ENCODE measurements at places on chromosomes 12 and 14.

DNA sequence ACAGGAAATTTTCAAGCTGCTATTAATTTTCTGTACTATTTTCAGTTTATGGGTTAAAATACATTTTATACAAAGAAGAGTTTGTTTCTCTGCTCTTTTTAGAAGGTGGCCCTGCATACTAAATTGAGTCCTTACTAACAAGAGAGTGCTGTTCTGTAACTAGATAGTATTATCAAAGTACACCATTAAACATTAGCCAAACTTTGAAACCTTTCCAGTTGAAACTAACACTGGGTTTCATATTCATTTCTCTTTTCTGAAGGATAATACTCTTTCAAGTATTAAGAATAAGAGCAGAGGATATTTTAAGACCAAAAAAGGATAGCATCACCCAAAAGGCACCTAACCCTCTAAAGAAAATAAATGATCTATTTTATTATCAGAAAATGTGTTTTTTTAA is 47.2 kb downstream of the PEBP1 start:
- H3K36me3 ChIP-seq = peaks cover 23% of the 10 kb centered on the region
- no peak overlapping the region for H3K27ac ChIP-seq
- no peak overlapping the region for H3K4me3 ChIP-seq
- no peak for DNase-seq
- H3K27me3 ChIP-seq = no peaks in the 10 kb centered on the region

DNA sequence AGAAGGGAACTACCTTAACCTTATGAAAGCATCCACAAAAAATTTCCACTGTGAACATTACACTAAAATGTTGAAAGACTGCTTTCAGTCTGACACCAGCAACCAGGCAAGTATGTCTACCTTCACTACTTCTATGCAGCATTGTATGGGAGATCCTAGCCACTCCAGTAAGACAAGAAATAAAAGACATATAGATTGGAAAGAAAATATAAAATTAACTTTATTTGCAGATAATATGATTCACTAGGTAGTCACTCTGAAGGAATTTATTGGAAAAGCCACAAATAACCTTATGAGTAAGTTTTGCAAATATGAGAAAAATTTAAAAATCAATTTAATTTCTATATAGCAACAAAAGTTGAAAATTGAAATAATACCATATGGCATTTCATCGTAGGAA is 172.0 kb downstream of the RERGL start:
- H3K4me3 ChIP-seq = no peak overlapping the region
- no peak for DNase-seq
- no peak overlapping the region for H3K27ac ChIP-seq
- no peaks in the 10 kb centered on the region for H3K27me3 ChIP-seq
- no peaks in the 10 kb centered on the region for H3K36me3 ChIP-seq
- H3K4me1 ChIP-seq = no peaks in the 10 kb centered on the region

- H3K36me3 ChIP-seq = no peaks in the 10 kb centered on the region
- H3K4me1 ChIP-seq = peaks cover 31% of the 10 kb centered on the region
- H3K27me3 ChIP-seq = peaks cover 70% of the 10 kb centered on the region
- no peak overlapping the region for H3K4me3 ChIP-seq
- H3K27ac ChIP-seq = no peak overlapping the region
These were observed 3.0 kb downstream of the SIX1 start for GRCh38 chr14:60646226-60646818.

GRCh38 chr12:9118158-9118557 is 2.4 kb upstream of the A2M start:
- DNase-seq = no peak
- no peak overlapping the region for H3K4me3 ChIP-seq
- no peak overlapping the region for H3K27ac ChIP-seq
- no peaks in the 10 kb centered on the region for H3K36me3 ChIP-seq

DNA sequence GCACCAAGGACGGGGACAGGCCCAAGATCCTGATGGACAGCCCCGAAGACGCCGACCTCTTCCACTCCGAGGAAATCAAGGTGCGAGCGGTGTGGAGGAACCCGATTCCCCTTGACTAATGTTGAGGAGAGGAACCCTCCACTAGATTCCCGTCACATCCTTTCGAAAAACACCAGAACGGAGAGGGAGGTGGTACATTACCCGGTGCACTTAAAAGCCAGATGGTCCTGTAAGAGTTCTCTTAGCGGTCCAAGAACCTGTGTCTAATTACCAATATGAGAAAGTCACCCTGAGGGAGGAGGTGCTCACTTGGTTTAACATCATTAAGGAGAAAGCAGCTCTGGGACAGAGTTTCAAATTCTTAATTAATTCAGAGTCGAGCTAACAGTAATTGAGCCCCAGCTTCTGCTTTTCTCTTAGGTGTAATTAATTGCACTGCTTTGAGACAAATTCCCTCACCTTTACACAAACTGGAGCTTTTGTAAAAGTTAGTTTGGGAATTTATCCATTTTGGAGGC is 450 bp downstream of the PRKAB1 start:
- peaks cover 8% of the 10 kb centered on the region for H3K4me1 ChIP-seq
- H3K27ac ChIP-seq = peak overlapping the region; percentile 83

- no peaks in the 10 kb centered on the region for H3K36me3 ChIP-seq
- H3K4me3 ChIP-seq = no peak overlapping the region
- H3K27me3 ChIP-seq = no peaks in the 10 kb centered on the region
These were observed 159.2 kb upstream of the ALG10B start for GRCh38 chr12:38157274-38157932.

- H3K27me3 ChIP-seq = no peaks in the 10 kb centered on the region
- no peaks in the 10 kb centered on the region for H3K4me1 ChIP-seq
These were observed 52.6 kb downstream of the RASSF8 start for GRCh38 chr12:26011099-26011498.

DNA sequence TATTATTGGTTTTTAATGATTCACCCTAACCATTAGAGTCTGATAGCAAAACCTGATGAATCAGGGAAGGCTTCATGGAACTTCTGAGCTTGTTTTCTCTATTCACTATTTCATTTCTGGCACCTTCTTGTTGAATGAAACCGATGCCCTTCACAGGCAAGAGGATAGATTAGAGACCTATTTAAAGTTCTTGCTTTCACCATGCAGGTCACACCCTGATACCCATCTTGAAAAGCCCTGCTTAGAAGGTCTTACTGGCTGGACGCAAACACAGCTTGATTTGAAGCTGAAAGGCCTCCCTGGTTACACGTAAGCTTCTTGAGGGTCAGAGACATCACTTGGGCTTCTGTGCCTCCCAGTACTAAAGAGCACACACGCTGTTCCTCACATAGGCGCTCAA is 29.2 kb downstream of the TMEM229B start:
- no peaks in the 10 kb centered on the region for H3K4me1 ChIP-seq
- H3K36me3 ChIP-seq = no peaks in the 10 kb centered on the region
- no peaks in the 10 kb centered on the region for H3K27me3 ChIP-seq
- H3K4me3 ChIP-seq = no peak overlapping the region
- DNase-seq = no peak

GRCh38 chr12:31117203-31118011 is 43.7 kb downstream of the DDX11 start:
- H3K27ac ChIP-seq = no peak overlapping the region
- DNase-seq = peak; percentile 44
- H3K4me1 ChIP-seq = peaks cover 24% of the 10 kb centered on the region
- H3K27me3 ChIP-seq = peaks cover 25% of the 10 kb centered on the region

GRCh38 chr14:96265383-96266095 is 9.5 kb downstream of the BDKRB1 start:
- no peaks in the 10 kb centered on the region for H3K36me3 ChIP-seq
- no peak for DNase-seq
- no peak overlapping the region for H3K4me3 ChIP-seq

- peaks cover 8% of the 10 kb centered on the region for H3K36me3 ChIP-seq
- no peak overlapping the region for H3K4me3 ChIP-seq
- no peak overlapping the region for H3K27ac ChIP-seq
- DNase-seq = no peak
These were observed 4.2 kb downstream of the NPC2 start for GRCh38 chr14:74488786-74489397.

- no peaks in the 10 kb centered on the region for H3K27me3 ChIP-seq
- H3K4me3 ChIP-seq = no peak overlapping the region
- H3K4me1 ChIP-seq = no peaks in the 10 kb centered on the region
- no peak overlapping the region for H3K27ac ChIP-seq
- H3K36me3 ChIP-seq = no peaks in the 10 kb centered on the region
- no peak for DNase-seq
These were observed 198.5 kb downstream of the KCNC2 start for GRCh38 chr12:75011120-75011519.

- H3K4me3 ChIP-seq = no peak overlapping the region
- no peaks in the 10 kb centered on the region for H3K4me1 ChIP-seq
- no peak for DNase-seq
- H3K27ac ChIP-seq = no peak overlapping the region
These were observed 65.5 kb downstream of the WSCD2 start for GRCh38 chr12:108194585-108194984.

DNA sequence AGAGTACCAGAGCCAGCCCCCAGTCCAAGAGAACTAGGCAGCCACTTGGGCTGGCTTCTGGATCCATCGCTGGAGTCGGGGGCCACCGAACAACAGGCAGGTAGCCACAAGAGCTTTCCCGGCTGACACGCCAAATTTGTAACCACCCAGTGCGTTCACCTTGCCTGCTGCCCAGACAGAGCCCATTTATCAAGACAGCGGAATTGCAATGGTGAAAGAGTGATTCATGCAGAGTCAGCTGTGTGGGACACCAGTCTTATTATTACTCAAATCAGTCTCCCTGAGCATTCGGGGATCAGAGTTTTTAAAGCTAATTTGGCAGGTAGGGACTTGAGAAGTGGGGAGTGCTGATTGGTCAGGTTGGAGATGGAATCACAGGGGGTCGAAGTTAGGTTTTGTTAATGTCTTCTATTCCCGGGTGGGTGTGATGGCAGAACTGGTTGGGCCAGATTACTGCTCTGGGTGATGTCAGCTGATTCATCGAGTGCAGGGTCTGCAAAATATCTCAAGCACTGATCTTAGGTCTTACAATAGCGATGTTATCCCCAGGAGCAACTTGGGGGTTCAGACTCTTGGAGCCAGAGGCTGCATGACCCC is 64.3 kb downstream of the PDE6H start:
- no peaks in the 10 kb centered on the region for H3K27me3 ChIP-seq
- DNase-seq = no peak
- H3K4me3 ChIP-seq = no peak overlapping the region
- H3K4me1 ChIP-seq = no peaks in the 10 kb centered on the region
- no peaks in the 10 kb centered on the region for H3K36me3 ChIP-seq
- H3K27ac ChIP-seq = no peak overlapping the region

DNA sequence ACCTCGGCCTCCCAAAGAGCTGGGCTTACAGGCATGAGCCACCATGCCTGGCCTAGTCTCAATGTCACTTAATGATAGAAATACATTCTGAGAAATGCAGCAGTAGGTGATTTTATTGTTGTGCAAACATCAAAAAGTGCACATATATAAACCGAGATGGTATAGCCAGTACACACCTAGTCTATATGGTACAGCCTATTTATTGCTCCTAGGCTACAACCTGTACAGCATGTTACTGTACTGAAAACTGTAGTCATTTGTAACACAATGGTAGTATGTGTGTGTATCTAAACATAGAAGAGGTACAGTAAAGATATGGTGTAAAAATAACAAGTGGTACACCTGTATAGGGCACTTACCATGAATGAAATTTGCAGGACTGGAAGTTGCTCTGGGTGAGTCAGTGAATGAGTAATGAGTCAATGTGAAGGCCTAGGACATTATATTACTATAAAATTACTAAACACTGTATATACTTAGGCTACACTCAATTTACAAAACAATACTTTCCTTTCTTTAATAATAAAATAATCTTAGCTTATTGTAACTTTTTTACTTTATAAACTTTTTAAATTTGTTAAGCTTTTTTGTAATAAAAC is 166.7 kb upstream of the SYT1 start:
- H3K27me3 ChIP-seq = no peaks in the 10 kb centered on the region
- no peaks in the 10 kb centered on the region for H3K36me3 ChIP-seq
- H3K4me3 ChIP-seq = no peak overlapping the region
- no peak for DNase-seq
- no peak overlapping the region for H3K27ac ChIP-seq

GRCh38 chr14:92712654-92713051 is 35.8 kb downstream of the LGMN start:
- no peak overlapping the region for H3K4me3 ChIP-seq
- no peaks in the 10 kb centered on the region for H3K4me1 ChIP-seq
- no peaks in the 10 kb centered on the region for H3K36me3 ChIP-seq
- no peak for DNase-seq
- no peaks in the 10 kb centered on the region for H3K27me3 ChIP-seq

- H3K27me3 ChIP-seq = no peaks in the 10 kb centered on the region
- H3K27ac ChIP-seq = peak overlapping the region; percentile 40
- H3K4me3 ChIP-seq = peak overlapping the region; percentile 60
- DNase-seq = no peak
- H3K4me1 ChIP-seq = peaks cover 30% of the 10 kb centered on the region
- no peaks in the 10 kb centered on the region for H3K36me3 ChIP-seq
These were observed 282 bp upstream of the IGFBP6 start for GRCh38 chr12:53097207-53097563.

GRCh38 chr12:28130625-28131598 is 59.3 kb upstream of the CCDC91 start:
- no peak for DNase-seq
- no peak overlapping the region for H3K27ac ChIP-seq
- H3K4me1 ChIP-seq = no peaks in the 10 kb centered on the region
- H3K4me3 ChIP-seq = no peak overlapping the region
- no peaks in the 10 kb centered on the region for H3K27me3 ChIP-seq
- H3K36me3 ChIP-seq = no peaks in the 10 kb centered on the region

DNA sequence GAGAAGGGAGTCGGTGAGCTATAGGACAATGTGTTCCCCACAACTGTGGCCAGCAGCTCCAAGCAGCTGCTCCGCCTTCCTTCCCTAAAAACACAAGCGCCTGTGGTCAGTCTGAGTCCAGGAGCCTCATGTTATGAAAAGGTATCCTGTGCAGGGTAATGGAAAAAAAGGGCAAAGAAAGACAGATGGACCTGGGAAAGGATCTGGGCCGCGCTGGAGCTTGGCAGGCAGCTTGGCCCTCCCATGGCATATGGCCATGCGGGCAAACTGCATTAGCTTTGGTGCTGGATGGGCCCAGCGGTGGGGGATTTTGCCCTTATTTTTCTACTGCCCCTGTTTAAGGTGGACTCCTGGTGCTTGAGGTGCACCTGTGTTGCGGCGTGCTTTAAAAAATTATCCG is 23.7 kb upstream of the CHST11 start:
- no peaks in the 10 kb centered on the region for H3K27me3 ChIP-seq
- no peak for DNase-seq
- no peaks in the 10 kb centered on the region for H3K4me1 ChIP-seq
- H3K4me3 ChIP-seq = no peak overlapping the region
- H3K36me3 ChIP-seq = no peaks in the 10 kb centered on the region
- no peak overlapping the region for H3K27ac ChIP-seq

DNA sequence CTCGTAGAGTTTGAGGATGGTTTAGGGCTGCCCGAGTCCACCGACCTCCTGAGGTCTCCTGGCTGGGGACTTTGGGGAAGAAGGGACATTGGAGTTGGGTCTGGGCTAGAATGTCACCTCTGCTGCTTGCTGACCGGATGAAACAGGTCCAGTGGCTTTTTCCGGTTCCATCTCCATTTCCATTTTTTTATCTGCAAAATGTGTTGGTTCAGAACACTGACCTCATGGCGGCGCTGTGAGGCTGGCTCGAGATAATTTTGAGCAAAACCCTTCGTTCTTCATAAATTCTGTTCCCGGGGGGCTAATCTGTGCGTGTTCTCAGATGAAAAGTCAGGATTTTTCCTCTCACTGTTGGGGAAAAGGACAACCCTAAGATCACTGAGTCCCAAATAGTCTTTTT is 11.7 kb upstream of the MYL2 start:
- DNase-seq = no peak
- H3K27me3 ChIP-seq = no peaks in the 10 kb centered on the region
- H3K27ac ChIP-seq = no peak overlapping the region
